ENCODE measurements at places on chromosomes 7 and 10.

- no peak for DNase-seq
These were observed 25.9 kb downstream of the RGR start for GRCh38 chr10:84270708-84271107.

- DNase-seq: no peak
These were observed 95.2 kb upstream of the ZNF716 start for GRCh38 chr7:57354679-57355338.

GRCh38 chr7:116417593-116418345 lies 81.8 kb upstream of the CAV2 start:
- no peak for DNase-seq

DNA sequence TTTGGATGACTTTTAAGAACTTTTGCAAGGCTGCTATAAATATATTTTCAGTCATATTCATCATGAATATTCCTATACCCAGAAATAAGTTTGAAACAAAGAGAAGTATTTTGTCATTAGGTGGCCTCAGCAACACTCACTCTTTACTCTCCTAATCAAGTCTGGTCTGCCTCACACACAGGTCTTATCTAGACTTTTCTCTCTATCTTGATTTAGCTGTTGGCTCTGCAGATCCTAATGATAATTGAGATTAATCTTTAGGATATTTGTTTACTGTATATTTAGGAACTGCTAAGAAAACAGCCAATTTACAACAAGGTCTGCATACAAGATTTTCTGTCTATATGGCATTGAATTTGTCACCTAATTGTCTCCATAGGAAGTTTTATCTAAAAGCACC lies 297.6 kb downstream of the PTEN start:
- no peak for DNase-seq

DNA sequence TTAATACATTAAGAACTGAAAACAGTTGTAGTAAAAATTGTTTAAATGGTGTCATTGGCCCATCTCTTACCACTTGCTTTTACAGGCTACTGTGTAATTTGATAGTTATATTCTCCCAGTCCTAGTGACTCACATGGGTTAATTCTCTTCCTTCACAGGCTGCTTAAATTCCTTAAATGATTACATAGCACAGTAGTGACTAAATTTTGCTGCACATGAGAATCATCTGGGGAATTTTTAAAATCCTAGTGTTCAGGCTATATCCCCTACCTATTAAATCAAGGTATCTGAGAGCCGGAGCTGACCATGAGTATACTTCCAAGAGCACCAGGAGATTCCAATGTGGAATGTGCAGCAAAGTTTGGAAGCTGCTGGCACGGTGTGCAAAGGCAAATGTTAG lies 45.3 kb upstream of the ZNF800 start:
- no peak for DNase-seq

- DNase-seq: no peak
These were observed 307.9 kb upstream of the SP8 start for GRCh38 chr7:21094589-21094988.

GRCh38 chr7:122913608-122914007 lies 27.3 kb upstream of the CADPS2 start:
- no peak for DNase-seq

GRCh38 chr7:140059273-140060242 lies 3.2 kb downstream of the PARP12 start:
- no peak for DNase-seq

DNA sequence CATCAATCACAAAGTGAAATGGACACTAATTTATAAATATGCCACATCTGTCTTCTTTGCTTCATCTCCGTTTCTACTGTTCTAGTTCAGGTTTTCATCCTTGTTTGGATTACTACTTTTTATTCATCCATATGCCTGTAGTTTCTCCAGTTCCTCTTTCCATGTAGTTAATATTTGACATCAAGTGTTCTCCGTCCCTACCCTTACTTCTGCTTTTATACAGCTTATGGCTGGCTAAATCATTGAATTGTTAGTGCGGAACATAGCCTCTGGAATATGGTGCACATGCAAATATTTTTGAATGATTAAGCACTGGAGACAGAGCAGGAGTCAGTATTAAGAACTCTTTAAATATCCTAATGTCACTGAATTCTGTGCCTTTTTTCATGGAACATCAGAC lies 230.0 kb upstream of the PPP1R3A start:
- no peak for DNase-seq

- DNase-seq: no peak
These were observed 24.5 kb downstream of the IL15RA start for GRCh38 chr10:5952731-5953385.

- DNase-seq: no peak
These were observed 33.4 kb downstream of the XPNPEP1 start for GRCh38 chr10:109889867-109890266.

DNA sequence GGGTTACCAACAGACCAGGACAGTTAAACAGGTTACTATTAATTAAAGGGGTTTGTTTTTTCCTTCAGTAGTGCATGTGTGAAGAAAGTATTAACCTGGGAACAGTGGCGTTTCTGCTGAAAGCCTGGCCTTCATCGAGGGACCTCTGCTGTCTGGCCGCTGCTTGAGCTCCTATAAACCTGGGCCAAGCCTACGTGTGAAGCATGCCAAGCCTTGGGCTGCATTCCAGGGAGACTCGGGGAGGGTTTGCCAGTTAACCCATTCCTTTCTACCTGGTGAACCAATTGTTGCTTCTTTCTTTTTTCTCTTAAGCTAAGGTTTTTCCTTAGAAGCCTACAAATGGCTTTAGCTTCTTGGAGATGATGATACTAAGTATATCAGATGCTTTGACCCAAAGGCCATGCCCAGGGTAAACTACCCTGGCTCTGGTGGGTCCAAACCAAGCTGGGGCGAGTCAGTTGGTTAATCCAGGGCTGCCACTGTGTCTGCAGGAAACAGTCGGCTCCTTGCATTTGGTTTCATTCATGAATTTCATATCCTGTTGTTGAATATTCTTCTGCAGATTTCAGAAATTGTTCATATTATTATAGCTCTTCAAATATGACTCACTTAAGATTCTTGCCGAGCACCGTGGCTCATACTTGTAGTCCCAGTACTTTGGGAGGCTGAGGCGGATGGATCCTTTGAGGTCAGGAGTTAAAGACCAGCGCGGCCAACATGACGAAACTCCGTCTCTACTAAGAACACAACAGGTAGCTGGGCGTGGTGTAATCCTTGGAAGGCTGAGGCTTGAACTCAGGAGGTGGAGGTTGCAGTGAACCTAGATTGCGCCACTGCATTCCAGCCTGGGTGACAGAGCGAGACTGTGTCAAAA lies 23.8 kb downstream of the PFKP start:
- no peak for DNase-seq

DNA sequence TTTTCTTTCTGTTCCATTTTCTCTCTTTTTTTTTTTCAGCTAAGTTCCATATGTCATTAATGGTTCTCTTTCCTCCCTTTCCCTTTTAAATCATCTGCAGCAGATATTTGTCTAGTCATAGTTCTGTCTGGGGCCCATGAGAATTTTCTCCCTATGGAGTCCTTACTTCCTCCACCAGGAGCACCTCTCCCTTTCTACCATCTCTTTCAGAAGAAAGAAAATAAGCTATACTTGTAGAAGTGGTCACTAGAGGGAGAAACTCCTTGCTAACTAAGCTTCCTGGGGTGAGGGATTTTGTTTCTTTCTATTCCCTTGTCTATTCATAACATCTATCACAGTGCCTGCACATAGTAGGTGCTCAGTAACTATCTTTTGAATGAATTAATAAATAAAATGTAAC lies 230.2 kb upstream of the HPS1 start:
- DNase-seq: no peak

DNA sequence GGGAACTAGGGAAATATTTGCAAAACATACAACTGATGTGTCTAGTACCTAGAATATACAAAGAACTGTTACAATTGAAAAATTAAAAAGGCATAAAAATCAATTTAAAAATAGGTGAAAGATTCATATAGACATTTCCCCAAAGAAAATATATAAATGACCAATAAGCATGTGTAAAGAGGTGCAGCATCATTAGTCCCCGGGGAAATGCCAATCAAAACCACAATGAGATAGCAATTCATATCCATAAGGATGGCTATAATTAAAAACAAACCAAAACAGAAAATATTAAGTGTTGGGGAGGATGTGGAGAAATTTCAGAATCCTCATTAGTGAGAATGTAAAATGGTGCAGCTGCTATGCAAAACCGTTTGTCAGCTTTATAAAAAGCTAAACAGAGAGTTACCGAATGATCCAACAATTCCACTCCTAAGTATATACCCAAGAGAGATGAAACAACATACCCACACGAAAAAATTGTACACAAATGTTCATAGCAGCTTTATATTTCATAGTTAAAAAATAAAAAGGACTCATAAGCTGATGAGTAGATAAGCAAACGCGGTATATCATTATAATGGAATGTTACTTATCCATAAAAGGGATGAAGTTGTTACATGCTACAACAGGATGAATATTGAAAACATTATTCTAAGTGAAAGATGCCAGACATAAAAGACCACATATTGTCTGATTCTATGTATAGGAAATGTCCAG lies 210.1 kb upstream of the INHBA start:
- DNase-seq: no peak

DNA sequence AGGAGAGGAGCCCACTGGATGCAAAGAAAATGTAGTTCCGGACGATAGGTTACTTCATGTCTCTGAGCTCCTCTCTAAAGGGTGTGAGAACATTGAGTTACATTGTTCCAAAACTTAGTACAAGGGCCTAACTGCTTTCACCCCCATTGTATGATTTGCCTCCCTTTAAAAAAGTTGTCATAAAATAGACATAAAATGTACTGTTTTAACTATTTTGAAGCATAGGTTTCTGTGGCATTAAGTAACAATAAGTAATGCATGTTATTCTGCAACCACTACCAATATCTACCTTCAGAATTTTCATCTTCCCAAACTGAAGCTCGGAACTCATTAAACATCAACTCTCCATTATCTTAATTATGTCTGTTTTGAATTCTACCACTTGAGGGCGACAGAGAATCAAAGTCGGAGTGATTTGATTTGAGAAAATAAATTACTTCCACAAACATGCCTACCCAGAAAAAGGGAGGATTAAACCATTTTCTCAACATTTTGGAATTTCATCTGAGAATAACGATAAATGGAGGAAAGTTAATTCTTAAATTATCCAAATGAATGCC lies 2.7 kb downstream of the IGFBP1 start:
- DNase-seq: no peak

DNA sequence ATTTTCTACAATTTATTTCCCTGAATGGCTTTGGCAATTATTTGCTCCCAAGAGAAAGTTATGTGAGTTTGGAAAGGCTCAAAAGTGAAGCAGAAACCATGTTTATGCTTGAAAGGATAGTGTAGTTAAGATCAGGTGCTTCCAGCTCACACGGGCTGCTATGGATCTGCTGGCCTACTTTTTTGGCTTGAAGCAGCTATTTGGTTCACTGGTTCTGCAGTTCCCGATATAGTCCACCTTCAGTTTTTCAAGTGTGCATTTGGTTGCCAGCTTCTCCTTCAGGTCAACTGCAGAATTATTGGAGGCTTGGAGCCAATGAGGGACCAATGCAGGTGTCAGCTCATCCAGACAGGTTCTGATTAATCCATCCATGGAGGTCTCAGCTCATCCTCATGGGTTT lies 484.3 kb upstream of the SEMA3A start:
- no peak for DNase-seq

GRCh38 chr7:41319581-41319980 lies 383.3 kb downstream of the INHBA start:
- no peak for DNase-seq

DNA sequence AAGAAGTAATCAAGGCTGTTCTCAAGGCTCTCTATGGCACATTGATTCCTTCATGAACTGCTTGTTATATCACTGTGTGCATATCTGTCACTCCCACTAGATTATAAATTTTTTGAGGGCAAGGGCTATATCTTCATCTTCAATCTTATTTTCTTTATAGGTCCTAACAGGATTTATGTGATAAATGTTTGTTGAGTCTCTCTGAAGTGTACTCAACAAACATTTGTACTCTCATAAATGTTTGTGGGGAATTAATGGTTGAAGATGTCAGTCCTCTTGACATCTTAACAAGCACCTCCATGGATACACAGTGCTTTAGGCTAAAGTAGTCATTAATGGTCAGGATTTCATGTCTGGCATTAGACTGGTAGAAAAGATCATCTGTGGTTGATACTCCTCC lies 143.2 kb downstream of the RNLS start:
- DNase-seq: no peak

DNA sequence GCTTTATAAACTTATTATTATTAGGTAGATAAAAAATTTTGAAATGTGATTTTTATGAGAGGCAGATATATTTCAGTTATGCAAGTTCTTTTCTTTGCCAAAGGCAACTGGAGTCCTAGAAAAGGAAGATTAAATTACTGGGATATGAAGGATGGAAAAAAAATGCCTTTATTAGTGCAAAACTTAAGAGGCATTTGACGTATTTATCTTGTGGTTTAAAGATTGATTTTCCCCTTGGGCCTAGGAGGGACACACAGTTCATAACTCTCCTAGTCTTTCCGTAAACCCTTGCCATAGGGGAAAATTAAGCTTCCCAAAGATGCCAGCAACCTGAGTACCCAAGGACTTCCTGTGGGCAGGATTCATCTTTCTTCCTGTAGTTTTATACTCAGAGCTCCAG lies 3.1 kb upstream of the STEAP4 start:
- no peak for DNase-seq

DNA sequence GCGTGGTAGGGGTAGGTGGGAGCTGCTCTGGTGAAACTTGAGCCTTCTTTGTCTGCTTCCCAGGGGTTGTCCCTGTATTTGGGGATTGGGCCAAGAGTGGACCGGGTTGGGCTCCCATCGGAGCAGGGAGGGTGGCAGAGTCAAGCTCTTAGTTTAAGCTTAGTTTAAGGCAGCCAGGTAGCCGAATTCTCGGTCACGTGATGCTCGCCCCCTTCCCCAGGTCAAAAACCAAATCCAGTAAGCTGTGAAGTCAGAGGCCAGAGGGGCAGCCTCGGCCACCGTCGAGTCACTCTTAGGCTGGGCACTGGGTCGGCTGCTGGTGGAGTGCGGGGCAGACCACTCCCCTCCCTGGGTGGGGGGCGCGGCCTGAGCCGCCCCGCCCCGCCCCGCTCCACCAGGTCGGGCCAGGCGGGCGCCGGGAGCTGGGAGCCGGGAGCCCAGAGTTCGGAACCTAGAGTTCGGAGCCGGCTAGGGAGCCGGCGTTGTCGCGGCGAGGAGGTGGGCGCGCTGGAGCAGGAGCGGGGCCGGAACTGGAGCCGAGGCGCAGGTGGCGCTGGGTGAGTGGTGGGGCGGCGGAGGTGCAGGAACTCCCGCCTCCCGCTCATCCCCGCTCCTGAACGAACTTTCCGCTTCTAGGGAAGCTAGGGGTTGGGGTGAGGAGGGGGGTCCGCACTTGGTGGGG lies 2.8 kb upstream of the LZTS2 start:
- no peak for DNase-seq

GRCh38 chr10:60096761-60097513 lies 190.6 kb upstream of the CCDC6 start:
- no peak for DNase-seq

GRCh38 chr10:4217653-4218052 lies 432.6 kb upstream of the KLF6 start:
- DNase-seq: no peak

Data from gastrocnemius medialis (tissue), 4 donors.